ENCODE measurements at places on chromosomes 7 and 10.

GRCh38 chr7:89966067-89966664 is 188.1 kb upstream of the STEAP1 start:
- no peak for DNase-seq

- DNase-seq, result no peak
Observed at GRCh38 chr7:142329062-142329790, 71.4 kb upstream of the PRSS58 start.

DNA sequence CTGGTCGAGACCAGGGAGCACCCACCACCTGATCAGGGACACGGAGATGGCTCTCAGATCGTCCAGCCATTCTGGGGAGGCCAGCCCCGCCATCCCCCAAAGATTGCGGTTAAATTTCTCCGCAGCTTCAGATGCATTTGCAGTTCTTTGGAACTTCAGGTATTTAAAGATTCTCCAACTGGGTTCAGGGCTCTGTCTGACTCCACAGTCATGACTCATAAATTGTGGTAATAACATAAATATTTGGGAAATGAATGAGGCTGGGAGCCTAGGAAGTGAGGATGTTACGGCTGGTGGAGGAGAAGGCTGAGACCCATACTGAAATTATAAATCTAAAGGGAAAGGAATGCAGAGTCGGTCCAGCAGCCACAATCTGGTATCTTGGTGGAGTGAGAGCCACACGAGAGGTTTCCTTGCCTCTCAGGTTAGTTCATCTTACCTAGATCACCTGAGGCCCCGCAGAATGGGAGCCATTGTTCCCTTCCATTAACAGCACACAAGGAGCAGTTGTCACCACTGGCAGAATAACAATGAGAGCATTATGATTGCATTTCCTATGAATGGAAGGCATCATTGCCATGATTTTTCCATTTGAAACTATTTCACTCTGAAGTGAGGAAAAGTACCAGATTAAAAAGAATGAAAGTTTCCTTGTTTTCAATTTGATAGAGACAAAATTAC is 26.7 kb upstream of the DNAJB6 start:
- DNase-seq, result no peak

DNA sequence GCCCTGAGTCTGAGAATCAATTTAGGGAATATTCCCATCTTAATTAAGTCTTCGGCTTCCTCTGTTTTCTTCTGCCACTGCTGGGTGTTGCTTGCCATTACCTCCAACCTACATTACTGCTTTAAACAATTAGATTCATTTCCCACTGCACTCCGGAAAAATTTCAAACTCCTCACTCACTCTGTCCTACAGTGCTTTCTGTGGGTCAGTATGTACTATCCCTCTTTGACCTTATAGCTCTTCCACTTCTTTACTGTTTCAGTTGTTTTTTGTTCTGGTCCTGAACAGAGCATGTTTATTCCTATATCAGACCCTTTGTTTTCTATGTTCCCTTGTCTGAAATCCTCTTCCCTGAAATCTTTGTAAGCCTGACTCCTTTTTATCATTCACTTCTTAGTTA is 160.6 kb downstream of the MAGI2 start:
- no peak for DNase-seq

Measured in stimulated activated CD4-positive, alpha-beta T cell treated with anti-CD3 and anti-CD28 coated beads, Interleukin-4, amount 100 ng/mL, for 48 hours (primary cell).